ENCODE measurements at places on chromosomes 12 and 14. TPM values are rescaled to one million over a fixed set of nuclear protein-coding genes. Genes with fewer than 3 reads are reported as not detected.

The RNF10 gene
- total RNA-seq: 44.4 TPM

DNA sequence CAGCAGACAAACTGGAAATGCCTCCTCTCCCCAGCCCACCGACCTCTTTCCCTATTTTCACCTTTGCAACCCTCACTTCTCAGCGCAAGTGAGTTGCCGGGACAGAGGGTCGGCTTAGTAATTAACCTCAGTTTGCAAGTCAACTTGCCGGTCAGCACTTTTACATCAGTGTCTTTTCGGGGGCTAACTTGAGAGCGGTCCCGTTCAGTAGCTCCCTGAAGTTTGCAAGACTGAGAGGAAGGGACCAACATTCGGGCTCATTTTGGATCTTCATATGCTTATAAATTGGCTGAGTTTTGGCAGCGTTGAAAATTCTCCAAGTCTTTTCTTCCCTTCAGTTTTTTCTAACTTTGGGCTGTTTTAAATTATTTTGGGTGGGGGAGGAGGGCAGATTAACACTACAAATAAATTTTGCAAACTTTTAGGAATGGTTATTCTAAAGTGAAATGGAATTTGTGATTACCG, 846 bp downstream of the BRMS1L start:
- DNase-seq: no peak

- no peak for DNase-seq
These were observed 130.5 kb downstream of the ACSS3 start for GRCh38 chr12:81208187-81208911.

The SYCP3 gene
- total RNA-seq: not detected

- DNase-seq: peak; percentile 12
These were observed 17.8 kb upstream of the GAS2L3 start for GRCh38 chr12:100555722-100556121.

DNA sequence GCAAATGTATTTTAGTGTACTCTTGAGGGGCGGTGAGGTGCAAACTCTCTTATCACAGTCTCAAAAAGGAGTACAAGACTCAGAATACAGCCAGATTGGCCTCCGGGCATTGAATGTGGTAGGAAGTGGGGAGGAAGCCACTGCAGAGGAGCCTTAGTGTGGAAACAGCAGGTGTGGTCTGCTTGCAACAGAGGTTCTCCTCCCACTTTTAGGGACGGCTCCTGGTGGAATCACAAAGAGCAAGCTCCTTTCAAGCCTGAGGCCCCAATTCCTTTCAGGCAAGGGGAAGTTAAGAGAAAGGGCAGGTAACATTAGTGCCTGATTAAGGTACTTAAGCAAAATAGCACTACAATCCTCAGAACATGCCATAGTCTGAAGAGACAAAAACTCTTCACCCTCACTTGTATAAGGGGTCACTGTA, 23.7 kb upstream of the SLC2A3 start:
- no peak for DNase-seq

Data from IMR-90 (cell line).